Activated CD4-positive, alpha-beta T cell treated with anti-CD3 and anti-CD28 coated beads for 48 hours (primary cell): ENCODE measurements at places on chromosomes 4 and X.
A peak's percentile ranks its signal among the peaks of the same experiment; 100 is the strongest.

DNA sequence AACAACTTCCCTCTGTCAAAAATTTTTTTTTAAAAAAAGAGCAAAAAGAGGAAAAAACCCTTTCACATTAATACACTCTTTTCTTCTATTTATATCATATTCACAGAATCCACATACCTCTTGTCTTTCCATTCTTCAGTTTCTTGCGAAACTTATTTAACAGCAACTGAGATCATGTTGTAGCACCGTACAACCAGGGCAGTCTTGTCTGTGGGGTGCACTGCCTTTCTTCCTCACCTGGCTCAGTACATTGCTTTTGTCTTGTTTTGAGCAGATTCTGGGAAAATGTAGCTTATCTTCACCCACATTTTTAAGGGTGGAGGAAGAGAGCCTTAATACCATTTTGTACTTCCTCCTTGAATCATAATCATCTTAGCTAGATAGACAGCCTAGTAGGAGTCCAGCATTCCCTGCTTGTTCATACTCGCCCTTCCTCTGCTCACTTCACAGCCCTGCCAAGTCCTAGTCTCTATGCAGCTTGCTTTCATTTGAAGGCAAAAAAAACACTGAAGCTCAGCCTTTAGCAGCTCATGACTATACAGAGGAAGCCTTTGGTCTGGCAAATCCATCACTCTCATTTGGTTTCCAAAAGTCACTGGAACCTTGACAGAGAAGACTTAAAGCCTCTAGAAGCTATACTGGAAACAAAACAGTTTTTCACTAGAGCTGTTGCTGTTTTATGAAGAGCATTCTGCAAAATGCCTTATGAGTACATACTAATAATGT, 140.6 kb upstream of the BANK1 start:
- DNase-seq, result no peak

DNA sequence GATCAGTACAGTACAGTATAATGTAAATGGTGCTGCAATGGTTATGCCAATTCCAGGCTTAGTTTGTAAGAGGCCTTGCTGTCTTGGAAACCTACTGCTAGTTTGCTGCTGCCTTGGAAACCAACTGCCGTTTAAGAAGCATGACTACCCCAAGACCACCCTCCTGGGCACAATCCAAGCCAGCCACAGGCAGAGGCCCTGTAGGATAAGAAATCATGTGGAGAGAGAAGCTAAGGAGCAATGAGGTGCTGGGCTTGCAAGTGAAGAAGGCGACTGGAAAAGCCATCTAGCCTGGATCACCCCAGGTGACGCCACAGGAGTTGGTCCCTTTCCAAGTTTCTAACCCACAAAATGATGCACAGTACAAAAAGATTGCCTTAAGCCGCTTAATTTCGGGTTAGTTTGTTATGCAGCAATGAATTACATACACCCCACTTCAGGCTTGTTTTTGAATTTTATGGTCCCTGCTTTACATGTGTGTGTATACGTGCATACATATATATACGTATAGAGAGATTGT, 16.9 kb downstream of the ZFP42 start:
- no peak for DNase-seq

GRCh38 chr4:189850239-189850856, 90.3 kb upstream of the FRG1 start:
- DNase-seq, result no peak

GRCh38 chrX:2159393-2159792, 341.4 kb downstream of the DHRSX start:
- DNase-seq, result no peak

DNA sequence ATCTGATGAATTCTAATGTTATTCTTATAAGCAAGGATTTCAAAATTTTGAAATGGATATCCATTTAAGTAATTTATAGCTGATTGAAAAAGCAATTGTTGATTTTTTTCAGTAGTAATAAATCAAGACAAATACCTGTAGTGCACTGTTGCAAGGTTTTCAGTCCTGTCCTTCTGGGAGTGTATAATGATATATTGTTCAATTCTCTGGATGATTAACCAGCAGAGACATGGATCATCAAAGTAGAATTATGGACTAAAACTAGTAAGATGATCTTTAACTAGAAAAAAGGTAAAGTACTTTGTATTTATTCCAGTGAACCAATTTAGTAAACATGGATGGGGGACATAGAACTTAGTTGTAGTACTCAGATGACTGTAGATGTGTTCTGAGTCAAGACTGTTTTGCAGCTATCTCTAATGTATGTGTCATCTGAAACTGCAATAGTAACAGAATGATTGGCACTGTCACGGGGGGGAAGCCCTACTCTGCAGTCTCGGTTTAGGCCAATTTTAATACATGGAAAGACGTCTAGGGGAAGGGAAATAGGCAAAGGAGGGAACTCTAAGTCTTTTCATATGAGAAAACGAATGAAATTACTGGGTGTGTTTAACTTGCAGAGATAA, 121.9 kb downstream of the GLRA3 start:
- DNase-seq, result peak; percentile 19

- no peak for DNase-seq
These were observed 72.1 kb upstream of the IGFBP7 start for GRCh38 chr4:57182132-57182874.

DNA sequence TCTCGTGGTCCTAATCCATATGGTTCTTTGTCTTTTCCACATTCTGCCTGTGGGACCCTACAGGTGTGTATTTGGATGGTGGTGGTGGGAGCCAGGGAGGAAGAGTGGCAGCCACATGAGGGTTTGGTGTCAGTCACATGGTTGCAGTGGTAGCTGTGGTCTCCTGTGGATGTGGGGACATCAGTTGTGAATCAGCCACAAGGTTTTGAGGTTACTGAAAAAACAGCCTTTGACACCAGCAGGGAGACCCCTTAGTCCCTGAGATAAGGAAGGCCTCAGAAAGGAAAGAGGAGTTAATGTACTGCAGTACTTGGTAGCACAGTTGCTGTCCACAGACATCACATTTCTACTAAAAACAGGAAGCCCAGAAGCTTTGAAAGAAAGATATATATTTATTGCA, 15.8 kb upstream of the GAGE10 start:
- DNase-seq, result no peak

GRCh38 chr4:10047967-10048366, 26.7 kb upstream of the SLC2A9 start:
- no peak for DNase-seq

GRCh38 chrX:15808254-15808653, 18.0 kb downstream of the ZRSR2 start:
- no peak for DNase-seq

- no peak for DNase-seq
These were observed 1472.2 kb downstream of the PCDH7 start for GRCh38 chr4:32192363-32192762.

- no peak for DNase-seq
These were observed 4.2 kb downstream of the PAK3 start for GRCh38 chrX:111100191-111100590.

DNA sequence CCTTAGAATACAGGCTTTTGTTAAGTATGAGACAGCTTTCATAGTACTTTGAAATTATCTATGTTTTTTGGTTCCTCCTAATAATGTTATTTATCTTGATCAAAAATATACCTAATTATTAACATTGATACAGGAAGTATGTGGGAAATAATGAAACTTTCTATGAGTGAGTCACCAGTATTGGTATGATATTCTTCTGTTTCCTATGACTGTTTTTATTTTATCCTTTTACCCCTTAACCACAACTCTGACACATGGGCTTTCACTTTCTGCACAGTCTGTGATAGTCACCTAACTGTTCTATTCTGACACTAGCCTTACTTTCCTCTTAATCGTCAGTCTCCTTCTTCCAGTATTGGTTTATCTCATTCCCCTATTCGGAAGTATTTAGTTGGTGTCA, 4.7 kb downstream of the THAP9 start:
- peak; percentile 44 for DNase-seq

GRCh38 chr4:183261953-183262775, 57.9 kb downstream of the CLDN22 start:
- peak; percentile 87 for DNase-seq

DNA sequence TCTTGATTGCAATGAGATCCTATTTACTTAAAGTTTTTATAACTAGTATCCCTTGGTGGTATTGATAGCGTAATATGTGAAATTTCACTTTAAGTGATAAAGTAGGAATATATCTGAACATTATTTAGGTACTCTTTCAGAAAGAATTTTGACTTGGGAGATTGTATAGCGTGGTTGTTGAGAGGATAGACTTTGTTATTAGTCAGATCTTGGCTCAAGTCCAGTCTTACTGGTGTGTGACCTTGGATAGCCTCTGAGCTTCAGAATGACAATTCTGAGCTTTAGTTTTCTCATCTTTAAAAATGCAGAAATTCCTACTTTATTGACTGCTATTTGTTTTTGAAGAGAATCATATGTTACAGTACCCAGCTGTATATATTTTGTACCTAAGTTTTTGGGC, 32.6 kb downstream of the DCK start:
- no peak for DNase-seq

DNA sequence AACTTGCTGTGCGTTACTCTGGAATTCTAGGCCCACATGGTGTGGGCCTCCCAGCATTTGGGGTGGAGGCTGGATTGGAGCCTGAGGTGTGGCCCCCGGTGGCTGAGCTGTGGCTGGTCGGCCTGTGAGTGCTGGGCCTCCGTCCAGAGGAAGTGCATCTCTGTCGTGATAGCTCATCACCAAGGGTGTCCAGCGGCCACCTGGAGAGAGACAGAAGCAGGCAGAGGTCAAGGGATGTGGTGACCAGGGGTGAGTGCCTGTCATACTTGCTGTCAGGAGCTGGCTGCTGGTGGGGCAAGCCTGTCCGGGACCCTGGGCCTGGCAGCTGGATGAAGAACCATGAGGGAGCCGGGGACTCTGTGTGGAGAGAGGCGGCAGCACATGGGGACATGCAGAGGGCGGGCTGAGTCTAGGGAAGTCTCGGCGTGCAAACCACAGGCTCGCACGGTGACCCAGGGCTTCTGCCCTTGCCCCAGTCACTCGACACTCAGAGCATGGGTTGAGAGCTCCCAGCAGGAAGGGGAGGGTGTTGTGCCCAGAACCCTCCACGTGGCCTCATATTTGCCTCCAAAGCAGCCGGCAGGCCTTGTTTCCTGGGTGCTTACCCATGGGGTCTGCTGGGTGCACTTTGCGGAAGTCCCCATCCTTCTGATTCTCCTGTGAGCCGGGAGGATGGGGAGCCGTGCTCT, 6.2 kb downstream of the SORCS2 start:
- no peak for DNase-seq

- no peak for DNase-seq
These were observed 990.2 kb downstream of the STPG2 start for GRCh38 chr4:97153042-97153441.

DNA sequence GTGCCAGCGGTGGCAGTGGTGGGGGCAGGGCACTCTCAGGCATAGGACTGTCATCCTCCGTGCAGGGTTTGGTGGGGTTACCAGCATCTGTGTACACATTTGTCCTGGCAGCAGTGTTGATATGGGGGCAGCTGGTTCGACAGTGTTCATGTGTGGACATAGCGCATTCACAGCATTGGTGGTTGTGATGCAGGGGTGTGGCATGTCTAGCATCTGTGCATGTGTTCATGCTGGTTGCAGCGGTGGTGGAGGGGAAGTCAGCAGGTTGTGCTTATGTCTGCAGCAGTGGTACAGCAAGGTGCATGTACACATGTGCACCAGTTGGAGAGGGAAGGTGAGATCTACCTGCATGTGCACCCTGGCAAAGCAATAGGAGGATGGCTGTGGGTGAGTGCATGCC, 75.3 kb upstream of the ZXDB start:
- no peak for DNase-seq

GRCh38 chr4:185809533-185810071, 2.4 kb downstream of the SORBS2 start:
- no peak for DNase-seq

GRCh38 chr4:85779165-85779564, 304.2 kb downstream of the ARHGAP24 start:
- DNase-seq, result no peak

DNA sequence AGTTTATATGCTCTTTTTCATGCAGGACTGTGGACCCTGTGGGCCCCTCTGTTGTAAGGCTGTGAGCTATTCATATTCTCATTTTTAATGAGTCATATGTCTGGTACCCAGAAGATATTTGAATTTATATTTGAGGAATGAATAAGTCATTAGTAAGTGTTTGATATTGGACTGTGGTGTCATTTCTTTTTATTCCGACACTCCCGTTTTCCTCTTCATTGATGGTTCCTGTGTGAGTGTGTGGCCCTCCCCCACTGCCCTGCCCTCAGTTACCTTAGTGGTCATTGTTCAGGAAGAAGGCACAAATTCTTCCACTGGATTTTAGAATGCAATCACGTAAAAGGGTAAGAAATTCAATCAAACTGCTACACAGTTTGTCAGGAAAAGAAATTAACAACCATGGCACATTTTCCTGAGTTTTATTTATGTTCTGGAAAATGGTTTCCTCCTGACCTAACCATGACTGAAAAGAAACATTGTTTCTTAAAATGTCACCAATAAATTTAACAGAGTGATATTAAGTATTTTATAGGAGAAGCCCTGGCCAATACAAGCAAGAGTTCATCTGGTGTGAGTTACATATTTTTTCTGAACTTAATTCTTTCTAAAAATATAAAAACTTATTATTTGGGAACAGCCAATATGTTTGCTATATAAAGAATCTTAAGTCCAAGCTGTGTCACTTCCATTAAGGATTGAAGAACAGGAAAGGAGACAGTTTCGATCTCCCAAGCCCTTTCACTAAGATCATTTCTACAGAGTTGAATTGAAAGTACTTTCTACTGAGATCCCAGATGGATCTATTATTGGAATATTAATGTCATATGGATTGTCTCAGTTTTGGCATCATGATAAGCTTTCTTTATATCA, 370.5 kb upstream of the ANXA10 start:
- no peak for DNase-seq

DNA sequence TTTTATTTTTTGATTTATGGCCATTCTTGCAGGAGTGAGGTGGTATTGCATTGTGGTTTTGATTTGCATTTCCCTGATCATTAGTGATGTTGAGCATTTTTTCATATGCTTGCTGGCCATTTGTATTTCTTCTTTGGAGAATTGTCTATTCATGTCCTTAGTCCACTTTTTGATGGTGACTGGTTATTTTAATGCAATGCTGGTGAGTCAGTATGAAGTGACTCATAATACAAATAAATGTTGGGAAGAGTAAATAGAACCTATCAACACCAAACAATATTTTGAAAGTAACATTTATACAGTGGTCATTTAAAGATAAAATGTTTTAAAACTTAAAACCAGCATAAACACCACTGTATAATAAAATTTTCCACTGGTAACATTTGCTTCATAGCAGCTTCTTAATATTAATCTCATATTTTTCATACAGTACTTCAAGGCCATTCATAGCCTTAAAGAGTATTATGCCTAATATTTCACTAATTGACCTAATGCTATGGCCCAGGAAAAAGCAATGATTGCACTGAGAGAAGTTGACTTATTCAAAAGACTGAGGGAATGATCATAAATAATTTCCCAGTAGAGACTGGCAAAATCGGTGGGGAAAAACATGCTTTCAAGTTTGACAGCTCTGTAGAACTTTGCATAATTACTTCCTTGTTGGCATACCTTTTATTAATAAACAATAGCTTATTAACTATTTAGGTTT, 33.9 kb downstream of the CASK start:
- DNase-seq, result no peak

DNA sequence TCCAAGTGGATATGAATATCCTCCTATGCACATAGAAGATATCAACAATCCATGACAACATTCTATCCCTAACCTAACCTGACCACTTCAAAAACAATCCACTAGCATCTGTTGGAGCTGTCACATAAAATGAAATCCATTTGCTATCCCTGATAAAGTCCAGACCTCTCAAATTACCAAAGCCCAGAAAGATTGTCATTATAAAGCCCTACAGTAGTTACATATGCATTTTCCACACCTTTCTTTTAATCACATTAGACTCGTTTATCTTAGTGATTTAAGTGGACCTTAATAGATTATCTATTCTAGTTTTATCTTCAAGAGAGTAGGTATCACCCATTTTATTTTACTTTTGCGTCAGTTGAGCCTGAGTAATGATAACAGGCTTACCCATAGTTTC, 30.6 kb downstream of the LDB2 start:
- DNase-seq, result no peak
